ENCODE measurements at places on chromosomes 1 and 21.

- no peak for DNase-seq
Measured at GRCh38 chr1:183029591-183030000, 6.4 kb downstream of the LAMC1 start.

GRCh38 chr1:23718482-23718881 is 24.8 kb upstream of the ELOA start:
- no peak for DNase-seq

GRCh38 chr1:53455364-53455991 is 3.7 kb upstream of the DMRTB1 start:
- no peak for DNase-seq

- DNase-seq: no peak
Measured at GRCh38 chr1:77350012-77350770, 68.4 kb downstream of the AK5 start.

- DNase-seq: no peak
Measured at GRCh38 chr1:87730274-87731216, 401.9 kb downstream of the LMO4 start.

DNA sequence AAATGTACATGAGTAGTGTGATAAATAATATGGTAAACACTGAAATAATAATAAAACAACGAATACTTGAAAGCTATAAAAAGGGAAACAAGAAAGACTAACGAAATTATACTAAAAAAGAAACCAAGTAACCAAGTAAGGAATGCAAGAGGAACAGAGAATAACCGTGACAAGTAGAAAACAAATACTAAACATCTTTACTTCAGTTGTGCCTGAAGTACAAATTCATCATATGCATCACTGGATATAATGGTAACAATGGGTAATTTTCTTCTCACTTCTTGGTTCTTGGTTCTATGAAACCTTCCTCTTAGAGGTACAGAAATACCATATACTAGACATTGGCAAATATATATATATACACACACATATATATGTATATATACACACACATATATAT is 1093.6 kb upstream of the B3GALT2 start:
- DNase-seq: no peak

DNA sequence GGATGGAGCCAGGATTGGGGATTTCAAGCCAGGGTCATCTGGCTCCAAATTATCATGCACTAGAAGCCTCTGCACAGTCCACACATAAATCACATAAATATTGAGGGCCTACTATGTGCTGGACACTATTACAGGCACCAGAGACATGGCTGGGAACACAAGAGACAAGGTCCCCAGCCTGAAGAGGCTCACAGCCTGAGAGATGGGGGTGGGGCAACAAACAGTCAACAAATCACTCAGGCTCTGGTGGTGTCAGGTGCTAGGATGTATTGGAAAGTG is 41.6 kb upstream of the LAPTM5 start:
- no peak for DNase-seq

GRCh38 chr1:54604572-54605370 is 18.6 kb downstream of the FAM151A start:
- DNase-seq: no peak

- DNase-seq: no peak
Measured at GRCh38 chr1:227445746-227446145, 117.6 kb upstream of the ZNF678 start.

- DNase-seq: no peak
Measured at GRCh38 chr1:24536391-24536840, 19.5 kb upstream of the NCMAP start.

- DNase-seq: no peak
Measured at GRCh38 chr1:235892202-235892601, 25.5 kb upstream of the LYST start.

GRCh38 chr1:50342525-50342924 is 80.7 kb downstream of the DMRTA2 start:
- no peak for DNase-seq

DNA sequence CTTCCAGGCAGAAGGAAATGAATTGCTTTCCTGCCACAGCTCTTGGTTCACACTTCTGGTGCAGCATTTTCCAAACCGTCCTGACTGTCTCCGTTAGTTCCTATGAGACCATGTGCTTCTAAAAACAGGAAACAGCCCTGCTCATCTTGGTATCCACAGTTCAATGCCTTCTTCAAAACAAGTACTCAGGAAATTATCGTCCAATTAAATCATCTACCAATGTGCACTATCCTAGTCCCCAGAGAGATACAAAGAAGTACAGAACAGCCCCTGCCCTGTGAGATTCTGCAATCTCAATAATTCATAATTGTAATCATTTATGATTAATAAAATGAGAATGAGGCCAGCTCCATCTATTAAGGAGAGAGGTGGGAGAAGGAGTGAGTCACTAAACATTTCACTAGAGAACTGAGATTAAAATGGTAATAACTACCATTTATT is 11.2 kb downstream of the CLEC20A start:
- no peak for DNase-seq

DNA sequence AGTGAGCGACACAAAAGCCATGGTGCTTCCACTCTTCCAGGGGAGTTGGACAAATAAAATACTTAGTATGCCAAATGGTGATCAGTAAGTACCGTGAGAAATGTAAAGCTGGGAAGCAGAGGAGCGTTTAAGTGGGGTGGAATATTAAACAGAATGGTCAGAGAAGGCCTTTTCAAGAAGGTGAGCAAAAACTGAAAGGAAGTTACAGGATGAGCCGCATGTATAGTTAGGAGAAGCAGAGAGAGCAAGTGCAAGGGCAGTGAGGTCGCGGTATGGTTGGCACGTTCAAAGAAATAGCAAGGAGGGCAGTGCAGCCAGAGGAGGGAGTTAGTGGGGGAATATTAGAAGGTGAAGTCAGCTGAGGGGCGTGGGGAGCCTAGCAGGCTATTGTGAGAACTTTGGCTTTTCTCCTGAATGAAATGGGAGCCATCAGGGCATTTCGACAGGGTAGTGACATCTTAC is 748 bp upstream of the ATP6V0B start:
- no peak for DNase-seq

GRCh38 chr21:43370888-43371570 is 55.9 kb downstream of the SIK1 start:
- no peak for DNase-seq
